AG09309 (cell line): ENCODE measurements at places on chromosomes 13 and 19.

DNA sequence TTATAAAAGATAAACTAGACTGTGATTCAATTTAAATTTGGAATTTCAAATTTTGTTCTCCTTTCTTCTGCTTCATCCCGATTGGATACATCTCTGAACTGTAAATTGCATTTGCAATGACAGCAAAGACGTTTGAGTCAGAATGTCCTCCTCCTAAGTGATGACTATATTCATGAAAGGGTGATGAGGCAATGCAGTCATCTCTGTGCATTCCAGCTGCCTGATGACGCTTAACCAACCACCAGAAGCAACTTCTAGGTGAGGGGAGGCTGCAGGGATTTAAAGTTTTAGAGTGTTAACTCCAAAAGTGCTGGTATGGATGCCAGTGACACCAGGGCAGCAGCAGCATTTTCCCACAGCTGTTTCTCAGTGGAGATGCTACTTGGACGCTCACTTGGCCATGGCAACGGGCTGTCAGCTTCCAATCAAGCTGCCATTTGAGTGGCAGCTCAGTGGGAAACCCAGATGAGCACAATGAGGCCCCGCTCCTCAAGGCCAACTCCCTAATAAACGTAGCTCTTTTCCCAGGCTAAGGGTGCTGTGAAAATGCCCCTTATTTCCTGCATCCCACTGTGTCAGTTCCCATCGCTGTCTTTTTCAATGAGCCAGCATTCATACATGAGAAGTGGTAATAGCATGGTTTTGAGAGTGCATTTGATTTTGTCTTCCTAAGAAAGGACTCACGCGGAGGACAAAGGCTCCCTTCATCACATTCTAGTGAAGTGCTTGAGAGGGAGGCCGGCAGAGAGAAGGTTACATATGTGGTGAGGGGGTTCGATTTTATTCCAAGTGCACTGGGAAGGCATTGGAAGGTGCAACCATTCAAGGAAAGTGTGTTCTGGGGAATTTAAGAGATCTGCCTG lies 45.2 kb upstream of the AMER2 start:
- no peak for DNase-seq

- no peak for DNase-seq
Measured at GRCh38 chr19:50823389-50824042, at the start of gene KLK1. KLK1 (minus strand) TSS chr19:50823787; CDS start chr19:50823748, 39 bp downstream.

DNA sequence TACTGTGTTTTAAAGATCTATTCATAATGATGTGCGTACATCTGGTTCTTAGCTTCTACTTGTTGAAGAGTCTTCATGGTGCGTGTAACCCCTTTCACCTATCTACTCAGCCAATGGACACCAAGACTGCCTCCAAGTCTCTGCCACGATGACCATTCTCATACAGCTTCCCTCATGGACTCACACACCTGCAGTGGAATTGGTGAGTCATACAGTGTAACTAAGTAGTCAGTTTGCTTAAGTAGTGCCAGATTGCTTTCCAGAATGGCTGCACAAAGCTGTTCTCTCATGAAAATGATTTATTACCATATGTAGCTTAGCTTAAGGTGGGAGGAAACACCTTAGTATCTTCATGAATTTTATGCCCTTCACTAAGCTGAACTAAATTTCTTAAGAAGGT lies 112.3 kb downstream of the AKAP11 start:
- no peak for DNase-seq

- DNase-seq: no peak
Measured at GRCh38 chr13:44810061-44810840, 179.0 kb downstream of the NUFIP1 start.

DNA sequence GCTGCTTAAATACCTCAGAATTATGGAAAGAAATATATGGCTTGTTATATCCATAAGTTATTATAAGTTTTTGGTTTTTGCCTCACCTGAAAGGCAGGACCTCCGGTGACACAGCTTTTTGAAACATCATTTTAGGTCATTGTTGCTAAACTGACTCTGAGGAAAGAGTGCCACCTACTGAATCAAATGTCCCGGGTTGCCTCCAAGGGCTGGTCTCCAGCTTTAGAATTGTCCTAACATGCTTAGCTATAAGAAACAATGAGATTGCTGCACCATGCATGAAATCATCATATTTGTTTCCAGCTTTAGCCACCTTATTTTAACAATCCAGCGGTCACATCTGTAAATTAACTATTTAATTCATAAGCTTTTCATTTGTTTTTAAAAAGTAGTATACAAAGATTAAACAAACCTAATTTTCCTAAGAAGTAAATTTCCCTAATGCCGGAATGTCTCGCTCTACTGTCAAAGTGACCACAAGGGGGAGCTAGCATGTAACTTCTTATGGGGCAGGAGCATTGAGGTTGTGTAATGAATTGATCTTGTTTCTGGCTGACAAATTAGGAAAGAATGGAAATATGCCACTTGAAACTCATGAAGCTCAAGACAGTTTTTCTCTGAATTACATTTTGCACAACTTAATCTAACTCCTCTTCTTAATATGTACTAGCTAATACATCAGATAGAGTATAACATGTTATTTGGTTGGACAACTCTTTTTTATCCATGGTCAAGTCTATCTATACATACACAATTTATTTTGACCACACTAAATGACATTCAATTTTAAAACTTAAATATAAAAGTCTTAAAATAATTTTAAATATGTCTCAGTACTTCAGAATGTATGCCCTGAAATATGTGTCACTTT lies 6.7 kb upstream of the PCDH17 start:
- DNase-seq: no peak

- DNase-seq: no peak
Measured at GRCh38 chr13:67130444-67130843, 99.7 kb downstream of the PCDH9 start.

DNA sequence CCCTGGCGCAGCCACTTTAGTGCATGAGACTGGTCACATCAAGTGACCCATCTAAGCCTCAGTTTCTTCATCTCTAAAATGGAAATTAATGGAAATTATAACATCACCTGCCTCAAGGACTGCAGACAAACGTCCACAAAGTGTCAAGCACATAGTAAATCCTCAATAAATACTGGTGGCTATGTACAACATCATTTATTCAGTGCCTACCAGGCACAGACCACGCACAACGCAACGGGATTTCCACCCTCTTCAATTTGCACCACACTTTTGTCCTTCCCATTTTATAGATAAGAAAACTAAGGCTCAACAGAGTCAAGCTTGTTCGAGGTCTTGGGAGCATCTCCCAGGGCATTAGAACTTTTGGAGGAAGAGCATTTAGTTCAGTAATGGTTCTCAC lies 1.4 kb downstream of the ELAVL1 start:
- DNase-seq: no peak

- DNase-seq: no peak
Measured at GRCh38 chr13:99500839-99501183, 461 bp upstream of the TM9SF2 start.

DNA sequence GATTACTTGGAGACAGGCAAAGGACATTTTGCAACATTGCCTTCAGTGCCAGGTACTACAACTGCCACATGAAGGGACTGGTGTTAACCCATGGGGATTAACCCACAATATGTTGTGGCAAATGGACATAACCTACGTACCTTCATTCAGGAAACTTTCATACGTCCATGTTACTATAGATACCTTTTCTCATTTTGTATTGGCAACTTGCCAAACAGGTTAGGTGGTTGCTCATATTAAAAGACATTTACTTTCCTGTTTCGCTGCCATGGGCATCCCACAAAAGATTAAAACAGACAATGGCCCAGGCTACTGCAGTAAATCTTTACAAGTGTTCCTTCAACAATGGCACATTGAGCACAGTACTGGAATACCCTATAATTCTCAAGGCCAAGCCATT lies 925.3 kb downstream of the SLITRK6 start:
- DNase-seq: no peak

DNA sequence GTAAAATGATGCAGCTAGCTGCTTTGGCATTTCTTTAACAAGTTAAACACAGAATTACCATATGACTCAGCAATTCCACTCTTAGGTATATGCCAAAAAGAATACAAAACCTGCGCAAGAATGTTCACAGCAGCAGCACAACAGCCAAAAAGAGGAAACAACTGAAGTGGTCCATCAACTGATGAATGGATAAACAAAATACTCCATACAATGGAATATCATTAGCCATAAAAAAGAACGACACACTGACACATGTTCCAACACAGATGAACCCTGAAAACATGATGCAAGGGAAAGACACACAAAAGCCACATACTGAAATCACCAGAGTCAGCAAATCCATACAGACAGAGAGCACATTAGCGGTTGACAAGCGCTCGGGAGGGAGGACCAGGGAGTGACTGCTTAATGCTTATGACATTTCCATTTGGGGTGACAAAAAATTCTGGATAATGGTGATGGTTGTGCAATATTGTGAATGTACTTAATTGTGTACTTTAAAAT lies 3.0 kb downstream of the PCID2 start:
- DNase-seq: no peak

DNA sequence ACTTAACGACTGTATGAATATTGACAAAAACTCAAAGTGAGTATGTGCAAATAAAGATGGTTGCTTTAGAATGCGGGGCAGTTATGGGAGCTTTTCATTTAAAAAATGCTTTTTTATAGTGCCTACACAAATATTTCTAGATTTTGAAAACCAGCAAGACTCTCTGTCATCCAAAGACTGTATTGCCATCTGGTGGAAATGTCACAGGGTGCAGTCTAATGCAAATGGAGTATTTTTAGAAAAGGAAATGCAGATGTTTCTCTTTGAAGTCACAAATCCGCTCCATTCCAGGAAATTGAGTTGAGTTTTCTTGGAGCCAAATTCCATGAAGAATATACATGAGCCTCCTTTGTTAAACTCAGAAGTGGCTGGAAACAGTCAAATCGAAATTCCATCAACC lies 2.3 kb upstream of the C1QTNF9B start:
- peak; percentile 11 for DNase-seq

DNA sequence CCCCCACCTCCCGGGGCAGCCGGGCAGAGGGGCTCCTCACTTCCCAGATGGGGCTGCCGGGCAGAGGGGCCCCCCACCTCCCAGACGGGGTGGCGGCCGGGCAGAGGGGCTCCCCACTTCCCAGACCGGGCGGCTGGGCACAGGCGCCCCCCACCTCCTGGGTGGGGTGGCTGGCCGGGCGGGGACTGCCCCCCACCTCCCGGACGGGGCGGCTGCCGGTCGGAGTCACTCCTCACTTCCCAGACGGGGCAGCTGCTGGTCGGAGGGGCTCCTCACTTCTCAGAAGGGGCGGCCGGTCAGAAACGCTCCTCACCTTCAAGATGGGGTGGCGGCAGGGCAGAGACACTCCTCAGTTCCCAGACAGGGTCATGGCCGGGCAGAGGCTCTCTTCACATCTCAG lies 43.9 kb downstream of the ZNF730 start:
- DNase-seq: no peak

DNA sequence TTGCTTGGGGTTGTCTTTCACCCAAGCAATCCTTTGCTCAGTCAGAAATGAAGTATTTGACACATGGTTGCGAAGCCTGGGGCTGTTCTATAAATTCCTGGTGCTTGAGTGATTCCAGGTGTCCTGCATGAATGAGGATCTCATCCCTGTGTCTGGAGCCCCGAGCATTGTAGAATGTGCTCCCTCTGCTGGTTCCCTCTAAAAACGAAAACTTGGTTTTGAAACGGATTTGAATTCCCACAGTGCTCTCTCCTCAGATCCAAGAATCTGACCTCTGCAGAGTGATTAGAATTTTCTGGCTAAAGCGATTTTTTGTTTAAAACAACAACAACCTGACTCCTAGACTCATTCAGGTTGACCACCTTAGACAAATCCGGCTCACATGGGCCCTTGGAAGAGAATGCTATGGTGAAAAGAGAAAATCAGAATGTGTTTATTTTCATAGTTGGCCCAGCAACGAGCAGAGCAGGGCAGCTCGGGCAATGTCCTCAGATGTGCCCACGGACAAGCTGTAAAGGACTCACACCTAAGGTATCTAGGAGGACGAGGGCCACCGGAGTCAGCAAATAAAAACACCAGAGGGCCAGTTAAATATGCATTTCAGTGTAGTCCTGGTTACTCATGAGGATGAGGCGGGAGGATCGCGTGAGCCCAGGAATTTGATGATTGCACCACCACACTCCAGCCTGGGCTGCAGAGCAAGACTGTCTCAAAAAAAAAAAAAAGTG lies 8.7 kb upstream of the ATP12A start:
- DNase-seq: peak; percentile 86

GRCh38 chr19:14000691-14001375 lies 5.3 kb downstream of the RFX1 start:
- no peak for DNase-seq

- DNase-seq: no peak
Measured at GRCh38 chr13:32024750-32025149, 6.8 kb upstream of the FRY start.

DNA sequence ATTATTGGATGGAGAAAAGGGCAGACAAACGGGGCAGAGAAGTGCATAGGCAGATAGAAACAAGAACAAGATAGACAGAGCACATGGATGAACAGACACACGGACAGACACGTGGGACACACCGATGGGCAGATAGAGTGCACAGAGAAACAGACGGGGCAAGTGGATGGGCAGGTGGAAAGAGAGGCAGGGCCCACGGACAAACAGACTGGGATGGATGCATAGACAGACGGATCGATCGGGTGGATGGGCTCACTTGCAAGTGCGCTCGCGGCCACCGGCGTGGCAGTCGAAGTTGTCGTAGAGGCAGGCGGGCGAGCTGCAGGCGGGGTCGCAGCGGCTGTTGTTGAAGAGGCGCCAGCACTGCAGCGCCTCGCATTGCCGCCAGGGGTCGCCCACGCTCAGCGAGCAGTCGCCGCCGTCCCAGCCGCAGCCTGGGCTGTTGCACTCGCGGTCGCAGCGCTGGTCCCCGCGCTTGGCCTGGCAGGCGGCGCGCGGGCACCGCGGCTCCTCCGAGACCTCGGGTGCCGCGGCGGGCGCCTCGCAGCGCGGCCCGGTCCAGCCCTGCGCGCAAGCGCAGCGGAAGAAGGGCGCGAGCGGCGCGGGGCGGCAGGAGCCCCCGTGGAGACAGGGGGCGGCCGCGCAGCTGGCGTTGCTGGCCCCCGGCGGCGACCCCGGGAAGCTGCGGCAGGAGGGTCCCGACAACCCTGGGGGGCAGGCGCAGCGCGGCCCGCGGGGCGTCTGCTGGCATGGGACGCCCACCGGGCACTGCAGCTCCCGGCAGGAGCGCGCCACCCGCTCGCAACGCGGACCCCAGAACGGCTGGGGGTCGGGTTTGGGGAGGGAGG lies 23.3 kb downstream of the NOTCH3 start:
- DNase-seq: no peak

- no peak for DNase-seq
Measured at GRCh38 chr19:19146865-19147264, 8.6 kb upstream of the TMEM161A start.

- no peak for DNase-seq
Measured at GRCh38 chr19:42466521-42467182, 23.9 kb upstream of the CXCL17 start.

DNA sequence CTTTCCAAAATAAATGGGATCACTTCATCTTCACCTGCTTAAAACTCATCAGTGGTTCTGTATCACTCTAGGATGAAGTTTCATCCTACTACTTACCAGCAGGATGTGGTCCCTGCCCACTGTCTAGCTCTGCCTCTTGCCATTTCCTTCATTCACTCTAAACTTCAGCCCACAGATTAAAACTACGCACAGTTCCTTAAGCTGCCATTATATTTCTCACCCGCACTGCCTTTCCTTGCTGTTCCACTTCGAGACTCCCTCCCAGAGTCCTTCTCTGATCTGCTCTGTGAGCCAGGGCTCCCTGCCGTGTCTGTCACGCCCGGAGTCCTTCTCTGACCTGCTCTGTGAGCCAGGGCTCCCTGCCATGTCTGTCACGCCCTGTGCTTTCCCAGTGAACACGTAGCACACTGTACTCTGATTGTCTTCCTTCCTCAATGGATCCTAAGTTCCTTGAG lies 52.0 kb upstream of the NPAS1 start:
- DNase-seq: no peak
